ENCODE measurements at places on chromosomes 3 and 15.

DNA sequence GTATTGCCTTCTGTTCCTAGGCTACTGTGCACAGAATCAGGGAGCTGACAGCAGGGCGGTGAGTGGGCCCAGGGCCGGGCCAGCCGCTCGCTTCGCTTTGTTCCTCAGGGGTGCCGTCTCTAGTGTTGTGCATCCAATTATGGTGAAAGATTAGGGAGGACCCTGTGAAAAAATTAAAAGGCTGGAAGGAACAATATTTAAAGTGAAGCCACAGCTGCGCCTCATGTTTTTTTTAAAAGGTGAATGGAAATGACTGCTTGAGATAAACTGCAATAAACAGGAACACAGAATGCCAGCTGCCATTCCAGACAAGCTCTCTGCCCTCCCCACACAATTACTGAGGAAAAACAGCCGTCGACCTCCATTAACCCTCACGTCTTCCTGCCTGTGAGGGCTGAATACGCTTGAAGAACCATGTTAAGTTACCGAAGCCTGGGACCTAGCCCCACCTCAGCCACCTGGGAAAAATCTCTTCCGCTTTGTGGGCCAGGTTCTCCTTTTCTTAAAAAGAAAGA, 132.0 kb upstream of the IL12A start:
- no peak for DNase-seq

- no peak for DNase-seq
Observed at GRCh38 chr3:172696357-172696756, 14.5 kb downstream of the NCEH1 start.

DNA sequence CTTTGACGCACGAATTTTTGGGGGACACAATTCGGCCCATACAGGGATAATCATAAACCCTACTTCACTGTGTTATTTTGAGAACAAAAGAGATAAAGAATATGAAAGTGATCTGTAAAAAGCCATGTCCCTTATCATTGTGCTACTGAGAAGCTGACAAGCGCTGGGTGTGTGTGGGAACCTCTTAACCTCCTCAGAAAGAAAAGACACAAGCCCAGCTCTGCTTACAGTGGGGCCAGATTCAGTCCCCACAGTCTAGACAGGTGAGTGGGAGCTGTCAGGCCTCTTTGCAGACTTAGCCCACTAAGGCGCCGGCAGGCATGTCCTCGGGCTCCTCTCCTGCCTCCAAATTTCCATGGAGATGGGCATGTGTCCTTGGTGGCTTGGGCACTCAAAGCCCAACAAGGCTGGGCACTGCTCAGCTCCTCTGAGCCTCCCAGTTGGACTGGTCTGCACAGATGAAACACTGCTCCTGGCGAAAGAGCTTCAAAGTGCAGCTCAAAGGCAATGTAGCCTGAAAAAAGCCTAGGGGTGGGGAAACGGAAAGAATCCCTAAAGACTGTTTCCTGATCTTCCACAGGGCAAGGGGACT, 64.4 kb upstream of the ETV5 start:
- no peak for DNase-seq

DNA sequence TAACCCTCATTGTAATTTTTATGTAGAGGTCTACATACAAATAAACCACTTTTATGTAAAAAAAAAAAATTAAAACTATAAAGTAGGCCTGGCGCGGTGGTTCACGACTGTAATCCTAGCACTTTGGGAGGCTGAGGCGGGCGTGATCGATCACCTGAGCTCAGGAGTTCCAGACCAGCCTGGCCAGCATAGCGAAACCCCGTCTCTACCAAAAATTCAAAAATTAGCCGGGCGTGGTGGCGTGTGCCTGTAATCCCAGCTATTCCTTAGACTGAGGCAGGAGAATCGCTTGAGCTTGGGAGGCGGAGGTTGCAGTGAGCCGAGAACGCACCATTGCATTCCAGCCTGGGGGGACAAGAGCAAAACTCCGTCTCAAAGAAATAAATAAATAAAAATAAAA, 766 bp upstream of the SLC12A6 start:
- no peak for DNase-seq

GRCh38 chr3:133574260-133574881, 885 bp downstream of the CDV3 start:
- peak; percentile 45 for DNase-seq

GRCh38 chr3:73056014-73056844, 5.2 kb upstream of the EBLN2 start:
- no peak for DNase-seq

GRCh38 chr3:112759210-112759609, 87.5 kb downstream of the CD200R1L start:
- DNase-seq: no peak

Measured in stimulated activated CD8-positive, alpha-beta memory T cell treated with anti-CD3 and anti-CD28 coated beads, Interleukin-4, amount 100 ng/mL, for 1 hour (primary cell).